ENCODE measurements at places on chromosomes 3 and 15.

GRCh38 chr3:69271098-69271497, 114.8 kb downstream of the FRMD4B start:
- DNase-seq = no peak

DNA sequence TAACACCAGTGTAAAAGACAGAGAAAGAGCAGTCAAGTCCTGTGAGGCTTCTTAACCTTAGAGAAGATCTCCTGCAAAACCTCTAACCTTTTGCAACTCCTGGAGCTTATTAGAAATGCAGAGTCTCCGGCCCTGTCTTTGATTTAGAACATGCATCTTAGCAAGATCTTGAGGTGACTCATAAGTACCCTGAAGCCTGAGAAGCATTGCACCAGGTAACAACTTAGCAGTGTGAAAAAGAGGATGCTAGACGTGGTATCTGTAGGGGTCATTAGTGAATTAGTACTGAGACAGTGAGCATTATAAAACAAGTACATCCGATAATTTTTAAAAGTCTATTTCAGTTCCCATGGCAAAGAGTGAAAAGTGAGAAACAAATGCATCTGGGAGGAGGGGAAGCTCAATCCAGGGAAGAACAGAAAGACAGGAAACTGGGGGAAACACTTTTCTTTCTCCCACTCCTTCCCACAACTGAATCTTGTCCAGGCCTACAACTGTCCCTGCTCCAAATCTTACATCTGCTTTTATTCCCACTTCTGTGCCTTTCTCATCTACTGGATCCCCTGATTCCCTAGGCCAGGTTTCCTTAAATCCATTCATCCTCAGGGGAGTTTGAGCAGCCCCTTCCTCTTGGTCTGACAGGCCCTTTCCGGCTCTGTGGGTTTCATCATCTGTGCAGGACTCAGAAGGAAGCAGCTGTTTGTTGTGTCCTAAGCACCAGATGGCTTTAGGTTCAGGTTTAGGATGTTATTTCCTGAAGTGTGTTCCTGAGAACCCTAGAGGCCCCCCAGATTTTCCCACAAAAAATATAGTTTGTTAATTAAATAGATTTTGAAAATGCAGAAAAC, 128.1 kb upstream of the IL12A start:
- DNase-seq = no peak

GRCh38 chr15:90994059-90994416, 297 bp downstream of the PRC1 start:
- no peak for DNase-seq

- DNase-seq = no peak
These were observed 218.7 kb downstream of the KCNMB2 start for GRCh38 chr3:178754852-178755510.

DNA sequence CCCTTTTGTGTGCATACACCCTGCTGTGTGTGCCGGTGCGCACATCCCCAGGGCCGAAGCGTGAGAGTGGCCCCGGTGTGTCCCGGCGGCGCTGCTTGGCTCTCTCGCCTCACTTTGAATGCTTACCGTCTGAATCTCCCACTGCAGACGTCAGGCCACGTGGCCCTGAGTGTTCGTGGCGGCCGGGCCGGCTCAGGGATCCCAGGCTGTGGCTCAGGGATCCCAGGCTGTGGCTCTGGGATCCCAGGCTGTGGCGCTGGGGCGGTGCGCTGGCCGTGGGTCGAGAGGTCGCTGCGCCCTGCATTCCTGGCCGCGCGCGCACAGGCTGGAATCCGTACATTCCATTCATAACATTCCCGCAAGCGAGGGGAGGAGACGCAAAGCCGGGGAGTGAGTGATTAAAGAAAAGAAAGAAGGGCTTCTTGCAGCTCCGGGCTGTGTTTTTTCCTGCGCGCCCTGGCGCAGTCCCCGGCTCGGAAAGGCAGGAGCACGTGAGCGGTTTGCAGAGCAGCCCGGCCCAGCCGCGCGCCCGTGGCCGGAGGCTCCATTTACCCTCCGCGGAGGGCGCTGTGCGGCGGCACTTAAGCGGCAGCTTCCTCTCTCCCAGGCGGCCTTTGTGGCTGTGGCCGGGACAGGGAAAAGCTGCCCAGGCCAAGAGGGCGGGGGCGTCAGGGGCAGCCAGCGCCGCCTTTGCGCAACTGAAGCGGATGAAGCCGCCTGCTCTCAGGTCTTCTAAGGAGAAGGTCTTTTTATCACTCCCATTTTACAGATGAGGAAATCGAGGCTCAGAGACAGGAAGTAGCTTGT, 87.0 kb upstream of the ALDH1L1 start:
- no peak for DNase-seq

GRCh38 chr15:68699881-68700454, 120.7 kb downstream of the ANP32A start:
- DNase-seq = no peak

GRCh38 chr15:89841962-89842361, 27.3 kb upstream of the ANPEP start:
- DNase-seq = no peak

- DNase-seq = no peak
These were observed at the start of gene KY for GRCh38 chr3:134650431-134651346. Gene KY (minus strand): TSS chr3:134651022. CDS start chr3:134650960, 62 bp downstream.

DNA sequence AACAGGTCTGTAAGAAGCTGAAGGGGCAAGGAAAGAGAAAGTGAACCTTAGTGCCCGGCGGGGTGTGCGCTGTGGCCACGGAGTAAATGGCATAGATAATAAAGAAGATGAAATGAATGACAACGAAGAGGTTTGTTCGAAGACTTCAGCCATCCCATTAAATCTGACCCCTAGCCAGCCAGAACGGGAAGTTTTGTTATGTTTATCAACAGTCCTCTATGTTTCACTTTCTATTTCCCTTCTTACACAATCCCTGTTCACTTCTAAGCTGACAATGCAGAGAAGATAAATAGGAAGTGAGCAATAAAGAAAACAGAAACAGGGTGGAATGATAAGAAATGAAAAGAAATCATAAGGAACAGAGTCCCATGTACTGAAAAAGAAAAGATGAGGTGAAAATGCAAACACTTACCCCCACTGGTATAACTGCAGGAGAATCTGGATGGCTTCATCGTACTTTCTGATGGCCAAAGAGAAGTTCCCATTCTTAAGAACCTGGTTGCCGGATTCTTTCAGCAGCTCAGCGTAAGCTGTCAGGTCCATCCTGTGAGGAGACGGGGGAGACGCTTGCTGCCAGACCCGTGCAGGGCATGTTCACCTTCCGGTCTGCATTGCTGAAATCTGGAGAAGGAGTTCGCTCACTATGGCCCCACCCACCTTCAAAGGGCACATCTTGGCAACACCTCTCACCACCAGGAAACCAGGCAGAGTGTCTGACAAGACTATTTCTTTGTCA, 36.8 kb downstream of the TRANK1 start:
- DNase-seq = no peak

GRCh38 chr3:153350420-153350819, 188.4 kb downstream of the RAP2B start:
- no peak for DNase-seq

GRCh38 chr3:173733029-173733652, 335.6 kb downstream of the NLGN1 start:
- no peak for DNase-seq

- DNase-seq = no peak
These were observed 20.5 kb downstream of the DCLK3 start for GRCh38 chr3:36743826-36744225.

DNA sequence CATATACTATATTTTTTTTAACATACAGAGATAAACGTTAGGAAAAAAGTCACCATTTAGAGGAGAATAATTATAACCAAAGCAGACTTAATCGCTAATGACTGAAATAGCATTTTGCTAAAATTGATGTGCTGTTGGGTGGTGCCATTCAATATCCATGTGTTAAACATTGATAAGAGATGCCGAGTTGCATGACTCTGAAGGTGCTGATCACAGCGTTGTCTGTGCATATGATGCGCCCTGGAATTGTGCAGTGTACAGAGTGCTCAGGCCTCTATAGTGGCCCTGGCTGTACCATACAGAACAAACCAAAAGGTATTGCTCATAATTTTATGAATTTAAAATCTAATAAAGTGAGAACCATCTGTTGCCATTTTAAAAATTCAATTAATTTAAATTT, 168.3 kb downstream of the MEIS2 start:
- DNase-seq = no peak

GRCh38 chr3:161770484-161771386, 274.1 kb downstream of the OTOL1 start:
- DNase-seq = no peak

GRCh38 chr3:143067201-143067600, 52.4 kb upstream of the CHST2 start:
- no peak for DNase-seq

GRCh38 chr15:99562238-99562637, 3.5 kb upstream of the MEF2A start:
- DNase-seq = no peak
